ENCODE measurements at places on chromosomes 3 and 15.

DNA sequence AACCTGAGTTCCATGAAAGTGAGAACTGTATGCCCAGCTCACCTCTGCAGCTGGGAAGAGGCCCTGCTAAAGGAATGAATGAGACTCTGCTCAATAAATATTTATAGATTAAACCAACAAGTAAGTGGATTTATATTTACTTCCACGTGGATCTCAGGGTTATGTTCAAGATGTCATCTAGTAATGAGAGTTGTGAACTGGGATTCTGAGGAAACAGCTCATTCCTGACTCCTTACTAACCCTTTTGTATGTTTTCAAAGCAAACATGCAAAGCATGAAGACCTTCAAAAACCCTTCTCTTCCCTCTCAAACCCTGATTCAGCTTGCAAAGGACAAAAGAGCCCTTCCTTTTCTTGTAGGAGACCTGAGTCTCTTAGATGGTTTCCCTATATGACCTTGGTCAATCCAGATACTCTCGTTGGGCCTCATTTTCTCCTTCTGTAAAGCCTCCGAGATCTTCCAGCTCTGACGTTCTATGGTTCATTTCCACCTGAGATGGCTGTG, 53.4 kb downstream of the LSM3 start:
- DNase-seq = no peak

- DNase-seq = no peak
These were observed 211.5 kb downstream of the RORA start for GRCh38 chr15:61017627-61018026.

- no peak for DNase-seq
These were observed 3.4 kb upstream of the PXK start for GRCh38 chr3:58329150-58329921.

- DNase-seq = no peak
These were observed 12.7 kb downstream of the TICRR start for GRCh38 chr15:89587955-89588354.

DNA sequence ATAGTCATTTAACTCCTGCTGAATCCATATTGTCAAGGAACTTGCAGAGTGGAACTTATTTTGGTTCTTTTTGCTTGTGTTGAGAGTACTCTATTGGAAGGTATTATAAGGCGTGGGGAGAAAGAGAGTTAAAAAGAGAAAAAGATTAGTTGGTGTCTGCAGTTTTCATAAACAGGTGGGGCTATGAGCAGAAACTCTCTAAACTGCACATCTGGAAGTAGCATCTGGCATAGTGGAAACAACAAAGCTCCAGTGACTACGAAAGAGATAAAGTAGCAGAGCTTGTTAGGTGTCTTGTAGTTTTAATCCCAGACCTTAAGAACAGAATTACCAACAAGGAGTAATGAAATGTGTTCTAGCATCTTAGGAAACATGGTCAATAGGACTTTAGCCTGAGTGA, 148.8 kb upstream of the SGO1 start:
- no peak for DNase-seq

DNA sequence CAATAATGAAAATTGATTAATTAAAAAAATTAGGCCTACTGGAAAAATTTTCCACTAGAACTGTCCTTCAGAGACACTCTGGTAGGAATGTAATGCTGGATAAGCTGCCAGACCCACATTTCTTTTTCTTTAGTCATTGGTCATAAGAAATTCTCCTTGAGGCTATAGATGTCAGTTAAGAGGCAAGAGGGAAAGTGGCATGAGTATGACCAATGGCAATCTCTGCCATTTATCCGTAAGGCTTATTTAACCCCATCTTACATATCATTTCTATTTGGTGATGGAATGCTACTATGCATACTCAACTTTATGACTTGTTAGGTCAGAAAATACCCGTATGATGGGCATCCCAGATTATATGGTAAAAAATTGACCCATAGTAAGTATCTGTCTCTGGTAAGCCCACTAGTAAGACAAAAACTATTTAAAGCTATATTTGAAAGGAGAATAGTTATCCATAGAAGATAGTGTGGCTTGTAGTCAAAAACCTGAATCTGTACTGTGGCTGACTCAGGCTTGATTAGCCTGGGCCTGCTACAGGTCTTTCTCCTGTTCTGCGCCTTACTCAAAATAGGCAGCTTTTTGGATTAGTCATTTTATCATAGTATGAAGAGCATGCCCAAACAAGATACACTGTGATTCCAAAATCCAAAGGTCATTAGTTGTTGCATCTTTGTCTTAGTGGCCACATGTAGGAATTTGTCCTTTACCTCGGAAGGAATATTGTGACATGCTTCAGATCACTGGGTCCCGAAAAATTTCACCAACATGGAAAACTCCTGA, 314.7 kb downstream of the PYDC2 start:
- no peak for DNase-seq

GRCh38 chr15:57306161-57306943, 70.0 kb upstream of the CGNL1 start:
- peak; percentile 82 for DNase-seq

DNA sequence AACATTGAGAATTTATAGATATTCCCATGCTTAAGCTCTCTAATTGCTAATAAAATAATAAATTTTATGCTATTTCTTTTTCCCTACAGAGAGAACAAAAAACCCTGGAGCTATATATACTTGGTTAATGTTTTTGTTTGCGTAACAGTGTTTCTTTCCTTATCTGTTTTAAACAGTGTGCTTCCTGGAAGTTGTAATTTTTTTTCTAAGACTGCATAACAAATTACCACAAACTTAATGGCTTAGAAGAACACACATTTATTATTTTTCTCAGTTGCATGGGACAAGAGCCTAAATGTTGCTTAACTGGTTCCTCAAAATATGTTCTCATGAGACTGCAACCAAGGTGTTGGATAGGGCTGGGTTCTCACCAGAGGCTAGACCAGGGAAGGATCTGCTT, 49.7 kb upstream of the DPH6 start:
- DNase-seq = no peak

- no peak for DNase-seq
These were observed 3.1 kb upstream of the GPR15 start for GRCh38 chr3:98528474-98529346.

DNA sequence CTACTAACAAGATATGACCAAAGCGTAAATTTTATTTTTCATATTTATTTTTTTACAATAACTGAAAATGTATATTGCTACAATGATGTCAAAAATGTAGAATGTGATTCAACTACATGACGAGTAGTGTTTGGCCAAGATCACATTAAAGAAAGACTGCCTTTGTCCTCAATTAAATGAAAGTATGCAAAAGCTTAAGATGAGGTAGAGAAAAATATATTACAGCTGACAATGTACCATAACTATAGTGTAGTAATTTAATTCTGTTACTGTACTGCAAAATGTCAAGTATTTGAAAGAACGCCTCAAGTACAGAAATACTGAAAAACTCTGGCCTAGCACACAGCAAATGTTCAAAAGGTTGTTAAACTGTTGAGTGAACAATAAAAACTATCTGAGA, 9.7 kb downstream of the PRICKLE2 start:
- DNase-seq = no peak

Measured in activated T-cell treated with anti-CD3 and anti-CD28 coated beads for 48 hours (primary cell).